CD4-positive, alpha-beta memory T cell (primary cell): ENCODE measurements at places on chromosomes 1 and 21. TPM values are rescaled to one million over a fixed set of nuclear protein-coding genes. Genes with fewer than 3 reads are reported as not detected.

DNA sequence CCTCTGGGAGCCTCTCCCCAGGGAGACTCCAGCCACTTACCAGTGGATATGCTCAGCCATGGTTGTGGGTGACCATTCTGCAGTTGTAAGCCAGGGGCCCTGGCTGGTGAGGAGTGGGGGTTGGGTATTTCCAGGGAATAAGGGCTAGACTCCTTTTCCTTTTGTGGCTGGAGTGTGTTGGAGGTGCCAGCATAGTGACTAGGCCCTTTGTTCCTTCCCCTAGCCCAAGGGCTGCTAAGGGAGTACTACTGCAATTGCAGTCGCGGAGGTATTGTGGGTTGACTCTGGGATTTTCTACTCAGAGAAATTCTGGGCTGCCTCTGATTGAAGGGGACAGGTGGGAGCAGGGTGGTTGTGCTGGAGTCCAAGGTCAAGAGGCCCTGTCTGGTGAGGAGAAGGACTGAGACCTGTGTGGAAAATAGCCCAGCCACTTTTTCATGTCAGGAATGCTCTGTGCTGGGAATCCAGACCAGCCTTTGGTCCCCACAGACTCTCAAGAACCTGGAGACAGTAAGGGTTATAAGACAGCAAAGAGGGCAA is 43.1 kb downstream of the MROH9 start:
- DNase-seq = no peak

DNA sequence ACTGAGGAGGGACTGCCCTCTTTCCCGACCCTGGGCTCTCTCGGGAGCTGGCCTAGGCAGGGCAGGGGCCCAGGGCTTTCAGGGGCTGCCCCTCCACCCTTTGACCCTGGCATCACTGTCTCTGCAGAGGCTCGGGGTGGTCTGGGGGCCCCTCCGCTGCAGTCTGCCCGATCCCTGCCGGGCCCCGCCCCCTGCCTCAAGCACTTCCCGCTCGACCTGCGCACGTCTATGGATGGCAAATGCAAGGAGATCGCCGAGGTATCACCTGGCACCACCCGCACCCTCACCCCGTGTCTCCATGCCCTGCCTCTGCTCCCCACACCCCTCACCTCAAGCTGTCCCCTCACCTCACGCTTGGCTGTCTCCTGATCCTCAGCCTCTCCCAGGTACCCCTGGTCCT is 5.5 kb downstream of the AMPD2 start:
- no peak for DNase-seq

DNA sequence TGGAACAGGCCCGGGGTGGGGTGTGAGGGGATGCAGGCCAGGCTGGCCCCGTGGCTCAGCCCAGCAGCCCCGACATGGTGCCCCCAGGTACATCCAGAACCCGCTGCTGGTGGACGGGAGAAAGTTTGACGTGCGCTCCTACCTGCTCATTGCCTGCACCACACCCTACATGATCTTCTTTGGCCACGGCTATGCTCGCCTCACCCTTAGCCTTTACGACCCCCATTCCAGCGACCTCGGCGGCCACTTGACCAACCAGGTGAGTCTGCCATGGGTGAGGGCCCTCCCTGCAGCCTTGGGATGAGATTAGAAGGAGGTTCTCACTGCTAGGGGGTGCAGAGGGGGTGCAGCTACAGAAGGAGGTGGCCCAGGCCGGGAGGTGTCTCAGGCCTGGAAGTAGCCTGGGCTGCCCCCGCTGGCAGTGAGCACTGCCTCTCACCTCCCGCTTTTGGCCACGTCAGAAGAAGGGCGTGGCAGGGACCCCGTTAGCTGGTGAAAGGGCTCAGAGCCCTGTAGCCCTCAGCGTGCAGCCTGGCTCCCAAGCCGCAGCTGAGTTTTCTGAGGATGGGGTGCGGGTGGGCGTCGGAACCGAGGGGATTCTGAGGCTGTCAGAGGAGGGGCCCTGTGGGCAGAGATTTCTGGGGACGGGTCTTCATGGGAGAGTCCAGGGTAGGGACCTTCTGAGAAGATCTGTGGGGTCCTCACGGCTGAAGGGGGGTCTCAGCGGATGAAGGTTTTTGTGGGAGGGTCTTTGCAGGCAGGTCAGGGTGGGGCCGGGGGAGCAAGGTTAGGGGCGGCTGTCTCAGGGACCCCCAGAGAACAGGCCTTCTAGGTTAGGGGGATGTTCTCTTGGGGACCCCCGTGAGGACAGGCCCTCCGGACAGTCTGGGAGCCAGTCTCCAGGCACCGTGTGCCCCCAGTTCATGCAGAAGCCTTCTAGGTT is 10.4 kb downstream of the TTLL10 start:
- no peak for DNase-seq

DNA sequence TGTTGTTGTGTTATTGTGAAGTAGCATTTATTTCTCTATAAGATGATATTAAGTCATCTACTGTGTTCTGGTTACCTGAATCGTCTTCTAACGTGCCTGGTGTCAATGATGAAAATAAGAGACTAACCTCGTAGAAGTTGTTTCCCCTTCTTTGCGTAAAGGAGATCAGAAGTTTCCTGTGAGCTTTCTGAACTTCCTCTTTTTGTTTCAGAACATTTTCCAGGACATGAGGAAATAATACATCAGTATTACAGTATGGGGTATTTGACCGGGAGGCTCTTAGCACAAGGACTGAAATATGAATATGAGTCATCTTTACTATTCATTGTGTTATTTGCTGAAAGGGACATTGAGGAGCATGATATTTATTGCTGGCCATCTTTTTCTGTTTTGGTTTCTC is 1.3 kb downstream of the ST6GALNAC3 start:
- DNase-seq = no peak

GRCh38 chr1:80059940-80060339 is 1053.4 kb upstream of the ADGRL4 start:
- no peak for DNase-seq

GRCh38 chr21:14916676-14917141 is 148.1 kb downstream of the NRIP1 start:
- no peak for DNase-seq

- DNase-seq = no peak
Observed at GRCh38 chr1:234973426-234974250, 155.0 kb downstream of the TOMM20 start.

DNA sequence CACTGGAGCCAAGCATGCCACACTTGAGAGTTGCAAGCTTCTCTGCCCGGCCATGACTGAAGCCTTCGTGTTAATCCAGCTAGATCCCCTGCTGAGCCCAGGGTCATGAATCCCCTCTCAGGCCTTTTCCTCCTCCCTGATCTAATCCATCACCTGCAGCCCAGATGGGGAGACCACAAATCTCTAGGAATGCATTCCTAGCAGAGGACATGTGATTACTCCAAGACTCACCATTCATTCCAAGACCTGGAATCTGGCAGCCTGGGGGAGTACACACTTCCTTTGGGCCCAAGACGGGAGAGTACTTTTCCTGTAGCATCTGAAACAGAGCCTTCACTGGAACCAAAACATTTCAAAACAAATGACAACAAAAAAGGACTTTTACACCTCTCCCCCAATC is 269.3 kb upstream of the NFIA start:
- no peak for DNase-seq

- no peak for DNase-seq
Observed at GRCh38 chr1:92599184-92599583, 112.5 kb upstream of the GFI1 start.

- no peak for DNase-seq
Observed at GRCh38 chr1:236687273-236687672, 974 bp downstream of the ACTN2 start.

GRCh38 chr1:115782571-115783281 is 14.2 kb upstream of the CASQ2 start:
- DNase-seq = no peak

- no peak for DNase-seq
Observed at GRCh38 chr1:209335178-209335577, 248.3 kb upstream of the CAMK1G start.

GRCh38 chr1:208300084-208300770 is 56.0 kb upstream of the PLXNA2 start:
- DNase-seq = no peak

DNA sequence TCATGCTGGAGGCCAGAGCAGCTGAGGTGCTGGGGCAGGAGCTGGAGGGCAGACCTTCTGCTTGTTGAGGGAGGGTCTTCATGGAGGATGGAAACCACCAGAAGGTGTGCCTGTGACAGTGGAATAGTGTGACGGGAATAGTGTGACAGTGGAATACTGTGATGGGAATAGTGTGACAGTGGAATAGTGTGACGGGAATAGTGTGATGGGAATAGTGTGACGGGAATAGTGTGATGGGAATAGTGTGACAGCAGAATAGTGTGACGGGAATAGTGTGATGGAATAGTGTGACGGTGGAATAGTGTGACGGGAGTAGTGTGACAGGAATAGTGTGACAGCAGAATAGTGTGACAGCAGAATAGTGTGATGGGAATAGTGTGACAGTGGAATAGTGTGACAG is 325.1 kb downstream of the HHAT start:
- no peak for DNase-seq

- DNase-seq = no peak
Observed at GRCh38 chr1:73576083-73576482, 621.9 kb downstream of the LRRIQ3 start.

GRCh38 chr1:1065265-1065939 is 8.7 kb downstream of the RNF223 start:
- no peak for DNase-seq

GRCh38 chr21:33729641-33730040 is 87.3 kb downstream of the ITSN1 start:
- no peak for DNase-seq

DNA sequence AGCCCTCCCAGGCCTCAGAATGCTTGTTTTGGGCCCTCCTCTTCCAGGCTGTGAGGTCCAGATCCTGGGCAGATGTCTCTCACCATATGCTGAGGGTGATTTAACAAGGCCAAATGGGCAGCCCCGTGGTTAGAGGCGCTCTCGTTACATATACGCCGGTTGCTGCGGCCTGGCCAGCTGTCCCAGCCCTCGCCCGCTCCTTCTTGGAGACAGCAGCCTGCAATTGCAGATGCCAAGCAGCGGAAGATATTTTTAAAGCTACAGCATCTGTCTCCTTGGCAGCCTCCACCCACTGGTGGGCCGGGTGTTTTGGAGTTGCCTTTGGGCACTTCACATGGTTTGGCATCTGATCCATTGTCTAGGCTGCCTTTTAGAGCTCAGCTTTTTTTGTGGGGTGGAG is 178.8 kb upstream of the NFIA start:
- no peak for DNase-seq

DNA sequence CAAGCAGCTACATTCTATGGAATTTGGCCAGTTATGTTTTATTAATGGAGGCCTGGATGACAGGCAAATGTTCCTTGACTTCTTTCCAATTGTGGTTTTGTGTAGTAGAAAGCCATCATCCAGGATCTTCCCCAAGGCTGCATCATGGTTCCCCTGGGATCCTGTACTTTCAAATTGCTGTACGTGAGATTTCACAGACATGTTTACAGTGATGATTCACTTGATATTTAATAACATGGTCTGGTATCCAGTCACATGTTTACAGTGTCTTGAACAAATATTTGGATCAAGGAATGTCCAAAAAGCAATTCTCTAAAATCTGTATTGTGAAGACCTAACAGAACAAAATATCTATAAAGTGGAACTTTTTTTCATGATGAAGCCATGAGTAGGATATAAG is 68.3 kb upstream of the ST6GALNAC3 start:
- no peak for DNase-seq

DNA sequence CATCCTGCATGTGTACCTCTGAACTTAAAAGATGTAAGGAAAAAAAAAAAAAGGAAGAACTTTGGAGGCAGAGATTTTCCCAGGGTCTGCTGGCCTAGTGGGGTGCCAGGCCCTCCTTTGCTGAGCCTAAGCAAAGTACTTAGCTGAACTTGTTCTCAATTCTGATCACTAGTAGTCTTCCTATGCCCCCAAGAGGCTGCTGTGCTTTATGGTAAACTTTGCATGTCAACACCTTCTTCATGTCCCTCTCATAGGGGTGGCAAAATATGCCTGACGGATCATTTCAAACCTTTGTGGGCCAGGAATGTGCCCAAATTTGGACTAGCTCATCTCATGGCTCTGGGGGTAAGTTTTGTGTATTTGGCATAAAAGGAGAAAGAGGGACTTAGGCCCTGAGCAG is 1.4 kb upstream of the USP21 start:
- no peak for DNase-seq

- no peak for DNase-seq
Observed at GRCh38 chr1:34777519-34778321, 3.3 kb upstream of the GJB3 start.

GRCh38 chr1:228408869-228409805 is 2.5 kb upstream of the TRIM11 start:
- DNase-seq = no peak

- DNase-seq = no peak
Observed at GRCh38 chr1:203667616-203668015, 41.0 kb downstream of the ATP2B4 start.

DNA sequence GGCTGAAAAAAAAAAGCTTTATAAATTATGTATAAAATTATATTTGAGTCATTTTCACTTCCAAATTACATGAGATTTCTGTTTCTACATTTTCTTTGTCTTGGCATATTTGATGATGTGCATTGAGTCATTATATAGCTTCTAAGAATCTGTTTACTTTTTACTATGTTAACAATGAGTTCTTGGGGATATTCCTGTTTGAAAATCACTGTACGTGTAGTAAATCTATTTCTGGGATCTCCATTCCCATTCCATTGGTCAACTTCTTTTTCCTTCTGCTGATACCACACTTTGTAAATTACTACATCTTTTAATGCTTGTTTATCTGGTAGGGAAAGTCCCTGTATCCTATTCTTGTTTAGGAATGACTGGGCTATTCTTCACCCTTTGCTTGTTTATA is 43.6 kb downstream of the TNFRSF9 start:
- no peak for DNase-seq

DNA sequence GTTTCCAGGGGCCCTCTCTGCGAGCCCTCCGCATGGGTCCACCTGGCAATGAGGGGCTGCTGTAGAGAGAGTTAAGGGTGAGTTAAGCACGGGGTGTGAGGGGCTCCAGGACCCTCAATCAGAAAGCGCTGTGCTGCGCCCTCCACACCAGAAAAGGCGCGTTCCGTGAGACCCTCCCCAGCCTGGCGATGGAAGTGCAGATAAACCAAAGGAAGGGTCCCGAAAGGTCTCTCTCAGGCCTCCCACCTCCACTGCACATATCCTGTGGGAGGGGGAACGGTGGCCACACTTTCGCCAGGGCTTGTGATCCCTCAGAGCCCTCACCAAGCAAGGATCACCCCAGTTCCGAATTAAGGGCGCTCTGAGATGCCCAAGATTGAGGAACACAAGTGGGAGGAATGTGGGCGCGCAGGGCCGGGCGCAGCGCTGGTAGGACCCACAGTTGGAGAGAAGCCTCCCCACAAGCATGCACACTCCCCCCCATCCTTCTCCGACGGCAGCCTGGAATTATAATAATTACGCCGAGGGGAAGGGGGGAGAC is 1.1 kb downstream of the WNT3A start:
- DNase-seq = no peak

- no peak for DNase-seq
Observed at GRCh38 chr21:29800056-29800455, 139.7 kb downstream of the GRIK1 start.

GRCh38 chr1:42613803-42614131 is 44.5 kb upstream of the PPIH start:
- no peak for DNase-seq

GRCh38 chr1:54981466-54981865 is 1.0 kb downstream of the TMEM61 start:
- no peak for DNase-seq

RAVER2 gene
- 1.7 TPM for total RNA-seq

FABP3 gene
- total RNA-seq = 1.2 TPM

PLEKHA6 gene
- total RNA-seq = 0.52 TPM

KIF17 gene
- total RNA-seq = not detected

FBLIM1 gene
- total RNA-seq = not detected

PIGC gene
- 48.9 TPM for total RNA-seq

C2CD4D gene
- 1.7 TPM for total RNA-seq

TRABD2B gene
- not detected for total RNA-seq
